ENCODE measurements at places on chromosomes 3 and 15. TPM values are rescaled to one million over a fixed set of nuclear protein-coding genes. Genes with fewer than 3 reads are reported as not detected.

DNA sequence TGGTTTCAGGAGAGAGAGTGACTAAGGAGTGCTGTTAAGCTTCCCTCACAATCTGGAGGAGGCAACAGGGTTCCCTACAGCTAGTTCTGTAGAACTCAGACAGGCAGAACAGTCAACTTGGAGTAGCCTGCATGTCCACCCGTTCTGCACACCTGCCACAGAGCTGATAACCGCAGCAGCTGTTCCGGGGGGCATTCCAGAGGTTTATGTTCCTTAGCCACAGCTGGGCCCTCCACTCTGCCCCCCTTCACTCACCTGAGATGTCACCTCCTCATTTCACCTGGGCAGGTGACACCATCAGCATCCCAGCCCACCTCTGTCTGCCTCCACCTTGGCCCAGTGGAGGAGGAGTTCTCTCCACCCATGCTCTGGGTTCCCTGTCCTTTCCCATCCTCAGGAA, 22.6 kb downstream of the XYLB start:
- DNase-seq: no peak

- no peak for DNase-seq
Measured at GRCh38 chr3:66620296-66620695, 119.5 kb upstream of the LRIG1 start.

GRCh38 chr3:149353581-149354184, 20.2 kb upstream of the TM4SF18 start:
- no peak for DNase-seq

- no peak for DNase-seq
Measured at GRCh38 chr3:128624526-128625138, 26.0 kb downstream of the RPN1 start.

DNA sequence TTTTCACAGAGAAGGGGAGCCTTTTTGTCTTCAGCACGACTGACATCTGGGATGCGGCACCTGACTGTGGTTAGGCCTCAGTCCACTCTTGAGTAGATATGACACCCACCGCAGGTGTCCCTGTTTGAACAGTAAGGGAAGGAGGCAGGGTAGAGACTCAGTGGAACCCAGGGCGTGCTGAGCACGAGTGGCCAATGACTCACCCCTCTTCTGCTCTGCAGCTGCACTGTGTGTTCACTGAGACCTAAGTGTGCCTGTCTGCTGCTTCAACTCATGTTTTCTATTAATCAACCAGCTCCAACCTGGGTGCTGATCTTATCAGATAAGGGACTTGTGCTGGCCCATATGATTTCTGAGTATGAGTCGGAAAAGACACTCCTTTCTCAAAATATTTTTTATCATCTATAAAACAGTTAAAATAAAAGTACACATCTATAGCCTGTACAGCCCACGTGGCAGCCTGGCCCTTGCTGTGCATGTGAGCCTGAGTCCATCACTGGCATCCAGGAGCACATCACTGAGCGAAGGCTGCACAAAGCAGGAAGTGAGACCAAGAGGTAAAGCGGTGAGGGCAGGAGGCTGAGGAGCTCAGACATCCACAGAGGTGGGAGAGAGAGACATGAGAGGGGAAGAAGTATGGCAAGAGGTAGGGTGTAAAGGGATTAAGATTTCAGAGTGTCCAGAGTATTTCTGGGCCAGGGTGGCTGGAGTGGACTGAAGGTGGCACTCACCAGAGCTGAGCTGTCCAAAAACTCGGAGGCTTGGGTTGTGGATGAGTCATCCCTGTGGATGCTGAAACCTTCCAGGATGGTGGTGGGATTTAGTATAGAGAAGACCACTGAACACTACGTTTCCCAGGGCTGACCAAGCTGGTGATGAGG, 49.2 kb downstream of the SLC41A3 start:
- DNase-seq: no peak

GRCh38 chr15:92159906-92160841, 233.5 kb upstream of the ST8SIA2 start:
- DNase-seq: no peak

DNA sequence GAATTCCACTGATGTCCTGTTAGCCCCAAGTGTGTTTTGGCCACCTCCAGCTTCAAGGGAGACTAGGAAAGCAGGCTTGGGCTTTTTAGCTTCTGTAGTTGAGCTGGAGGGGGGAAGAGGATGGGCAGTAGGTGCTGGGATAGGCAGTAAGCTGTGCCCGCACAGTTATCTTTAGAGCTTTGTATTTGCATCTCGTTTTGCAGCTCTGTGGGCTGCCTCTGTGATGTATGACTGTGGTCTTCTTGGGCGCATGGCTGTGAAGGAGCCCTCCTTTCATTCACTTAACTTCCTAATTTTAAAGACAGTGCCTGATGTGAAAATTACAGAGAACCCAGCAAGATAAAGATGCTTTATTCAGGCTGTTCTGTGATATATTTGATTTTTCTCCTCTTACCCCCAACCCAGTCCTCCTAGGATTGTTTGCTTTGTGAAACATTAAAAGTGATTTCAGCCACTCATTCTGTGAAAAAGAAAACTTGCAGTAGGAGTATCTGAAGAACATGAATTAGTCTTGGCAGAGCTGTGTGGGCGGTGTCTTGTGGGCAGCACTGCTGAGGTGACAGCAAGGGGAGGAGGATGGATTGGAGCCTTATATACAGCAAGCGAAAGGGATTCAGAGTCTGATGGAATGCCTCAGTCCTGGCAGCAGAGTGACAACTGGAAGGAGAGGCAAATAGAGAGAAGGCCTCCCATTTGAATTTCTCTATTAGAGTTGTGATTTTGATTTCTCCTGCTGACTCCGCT, 74.3 kb downstream of the LARS2 start:
- DNase-seq: no peak

DNA sequence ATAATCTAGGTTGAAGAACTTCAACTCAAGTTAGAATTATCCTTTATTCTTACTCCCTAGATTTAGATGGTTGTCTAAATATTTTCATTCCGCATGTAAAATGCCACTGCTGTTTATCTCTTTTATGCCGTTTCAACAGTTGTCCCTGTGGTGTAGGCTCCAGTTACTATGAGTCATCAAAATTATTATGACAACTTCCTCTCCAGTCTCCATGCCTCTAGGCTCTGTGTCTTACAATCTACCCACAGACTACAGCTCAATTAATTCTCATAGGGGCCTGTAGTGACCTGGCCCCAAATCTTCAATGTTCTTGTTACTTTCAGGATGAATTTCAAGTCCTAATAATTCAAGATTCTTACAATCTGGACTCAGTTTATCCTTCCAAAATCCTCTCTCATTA, 105.8 kb upstream of the UNC13C start:
- DNase-seq: no peak

GRCh38 chr3:24088782-24089181, 143.7 kb downstream of the NR1D2 start:
- no peak for DNase-seq

DNA sequence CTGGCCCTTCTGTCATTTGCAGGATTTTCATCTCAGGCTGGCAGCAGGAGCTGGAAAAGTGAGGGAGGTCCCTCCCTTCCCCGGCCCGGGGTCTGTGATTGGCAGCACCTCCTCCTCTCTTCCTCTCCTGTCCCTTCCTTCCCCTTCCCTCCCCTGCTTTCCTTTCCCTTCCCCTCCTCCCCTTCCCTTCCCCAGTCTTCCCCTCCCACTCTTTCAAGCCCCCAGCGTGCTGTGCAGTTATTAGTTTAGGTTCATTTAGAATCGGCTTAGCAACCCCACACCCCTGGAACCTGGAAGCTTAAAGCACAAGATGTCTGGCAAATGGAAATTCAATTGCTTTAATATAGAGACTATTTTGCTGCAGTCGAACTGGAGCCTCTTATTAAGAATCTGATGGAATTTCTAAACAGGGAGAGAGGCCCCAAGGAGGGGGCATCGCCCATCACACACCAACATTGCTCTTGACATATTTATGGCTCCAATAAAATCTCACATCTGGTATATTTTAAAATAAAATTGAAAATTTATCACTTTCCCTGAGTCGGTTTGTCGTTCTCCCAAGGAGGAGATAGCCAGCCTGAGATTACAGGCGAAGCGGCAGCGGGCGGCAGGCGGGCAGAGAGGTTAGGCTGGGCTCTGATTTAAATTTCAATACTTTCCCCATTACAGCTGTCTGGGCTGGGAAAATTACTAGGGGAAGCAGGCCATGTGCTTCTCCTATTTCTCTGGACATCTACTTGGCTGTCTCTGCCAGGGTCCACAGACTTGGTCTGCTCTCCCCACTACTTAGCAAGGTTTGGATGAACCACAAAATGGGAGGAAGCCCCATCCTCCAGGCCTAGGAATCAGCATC, 98.9 kb downstream of the LINGO1 start:
- DNase-seq: no peak

- no peak for DNase-seq
Measured at GRCh38 chr3:64121750-64122311, 98.5 kb upstream of the PSMD6 start.

DNA sequence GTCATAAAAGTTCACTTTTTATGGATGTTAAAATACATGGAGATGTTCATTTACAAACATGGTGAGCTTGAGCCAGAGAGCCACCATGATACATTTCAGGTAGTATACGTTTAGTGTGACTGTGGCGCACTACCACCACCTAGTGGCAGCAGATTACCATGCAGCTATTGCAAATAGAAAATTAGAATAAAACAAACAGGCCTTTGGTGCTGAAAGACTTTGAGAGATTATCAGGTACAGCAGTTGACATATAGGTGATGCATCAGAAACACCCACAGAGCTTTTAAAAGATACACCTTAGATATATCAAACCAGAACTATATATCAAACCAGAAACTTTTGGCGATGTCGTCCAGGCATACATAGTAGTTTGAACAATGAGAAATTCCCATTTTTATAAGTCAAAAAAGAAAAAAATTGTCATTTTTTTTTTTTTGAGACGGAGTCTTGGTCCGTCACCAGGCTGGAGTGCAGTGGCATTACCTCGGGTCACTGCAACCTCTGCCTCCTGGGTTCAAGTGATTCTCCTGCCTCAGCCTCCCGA, 42.0 kb upstream of the ICE2 start:
- DNase-seq: peak; percentile 36

- DNase-seq: no peak
Measured at GRCh38 chr3:37973246-37974054, 17.1 kb upstream of the VILL start.

- DNase-seq: no peak
Measured at GRCh38 chr3:53525765-53526703, 31.6 kb downstream of the CACNA1D start.

- DNase-seq: no peak
Measured at GRCh38 chr15:93495799-93496637, 407.0 kb upstream of the RGMA start.

GRCh38 chr15:100807028-100807427, 72.6 kb upstream of the ALDH1A3 start:
- DNase-seq: no peak

GRCh38 chr3:64318001-64318400, 92.7 kb upstream of the PRICKLE2 start:
- DNase-seq: peak; percentile 31

GRCh38 chr3:31220431-31220830, 312.3 kb upstream of the STT3B start:
- DNase-seq: no peak

DNA sequence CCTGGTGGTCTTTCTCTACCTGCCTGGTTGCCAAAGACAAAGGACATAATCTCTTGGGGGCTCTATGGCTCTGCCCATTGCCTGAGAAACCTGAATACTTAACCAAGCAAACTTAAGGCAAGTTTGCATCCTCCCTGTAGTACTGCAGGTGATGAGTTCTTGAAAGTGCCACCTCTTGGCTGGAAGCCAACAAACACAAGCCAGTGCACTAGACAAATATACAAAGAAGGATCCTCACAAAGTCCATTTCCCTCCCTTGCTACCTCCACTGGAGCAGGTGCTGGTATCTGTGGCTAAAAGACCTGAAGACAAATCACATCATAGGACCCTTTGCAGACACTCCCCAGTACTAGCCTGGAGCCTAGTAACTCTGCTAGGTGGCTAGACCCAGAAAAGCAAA, 772.3 kb downstream of the SI start:
- DNase-seq: no peak

DNA sequence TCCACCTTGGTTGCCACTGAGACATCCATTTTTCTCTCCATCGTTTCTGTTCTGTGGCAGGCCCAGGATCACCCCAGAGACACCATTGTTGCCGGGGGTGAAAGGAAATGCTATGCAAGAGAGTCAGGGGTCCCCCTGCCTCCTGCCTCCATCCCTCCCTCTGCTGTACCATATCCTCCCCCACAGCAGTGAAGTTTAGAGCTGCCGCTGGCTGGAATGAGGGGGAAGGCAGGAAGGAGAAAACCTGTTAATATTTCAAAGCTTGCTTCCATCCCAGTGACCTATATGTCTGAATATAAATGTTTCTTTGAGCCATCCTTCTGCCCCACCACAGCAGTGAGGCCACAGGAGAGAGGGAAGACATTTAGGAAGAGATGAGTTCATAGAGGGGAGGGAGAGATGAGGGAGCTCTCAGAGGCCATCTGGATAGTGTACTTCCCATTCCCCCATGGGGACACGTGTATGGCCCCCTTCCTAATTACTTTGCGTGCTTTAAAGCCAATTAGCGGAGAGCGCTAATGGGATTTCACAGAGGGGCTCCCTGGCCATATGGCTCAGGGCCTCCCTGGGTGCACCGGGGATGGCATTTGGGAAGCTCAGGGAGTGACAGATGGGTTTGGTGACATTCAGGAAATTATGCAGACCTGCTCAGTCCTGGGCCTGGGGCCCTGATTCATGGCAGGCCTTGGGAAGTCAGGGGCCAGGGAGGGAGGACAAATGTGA, 40.4 kb upstream of the CHRNB4 start:
- DNase-seq: no peak

DNA sequence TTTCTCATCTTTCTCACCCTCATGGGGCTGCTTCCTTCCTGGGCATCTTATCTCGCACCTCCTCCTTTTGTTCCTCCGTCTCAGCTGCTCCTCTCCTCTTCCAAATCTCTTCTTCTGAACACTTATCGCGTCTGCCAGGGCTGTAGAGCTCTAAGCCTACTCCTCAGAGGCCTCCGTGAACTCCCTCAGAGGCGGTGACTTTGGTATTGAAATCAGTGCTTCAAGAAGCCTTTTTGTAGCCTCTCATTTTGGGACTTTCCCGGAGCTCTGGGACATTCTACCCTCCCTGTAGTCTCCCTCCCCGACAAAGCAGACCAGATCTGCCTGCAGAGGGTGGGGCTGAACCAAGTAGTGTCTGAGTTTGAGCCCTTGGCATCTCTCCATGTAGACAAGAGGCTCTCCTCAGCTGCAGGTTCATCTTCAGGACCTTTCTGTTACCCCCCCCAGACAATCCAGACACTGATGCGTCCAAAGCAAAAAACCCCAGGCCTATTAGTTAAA, 17.5 kb upstream of the CPNE9 start:
- no peak for DNase-seq

DNA sequence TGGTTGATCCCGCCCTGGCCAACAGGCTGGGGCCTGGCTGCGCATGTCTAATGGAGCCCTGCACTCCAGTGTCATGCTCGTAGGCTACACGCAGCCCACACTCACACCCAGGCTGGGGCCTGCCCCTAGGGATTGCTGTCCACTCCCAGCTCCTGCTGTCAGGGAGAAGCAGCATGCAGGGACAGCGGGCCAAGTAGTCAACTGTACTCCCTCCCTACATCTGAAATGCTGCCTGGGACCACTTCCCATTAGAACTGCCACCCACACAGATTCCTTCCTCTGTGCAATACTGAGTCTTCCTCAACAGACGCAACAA, 16.1 kb downstream of the ALS2CL start:
- no peak for DNase-seq

SLC9C1 gene
- not detected for total RNA-seq

ATP13A5 gene
- total RNA-seq: not detected

MINDY4B gene
- not detected for total RNA-seq

CKMT1B gene
- total RNA-seq: 1.6 TPM

WDR93 gene
- 1.8 TPM for total RNA-seq

HCN4 gene
- total RNA-seq: not detected

CYP1A1 gene
- total RNA-seq: 0.33 TPM

SSR3 gene
- 117 TPM for total RNA-seq

MEGF11 gene
- not detected for total RNA-seq

CLEC3B gene
- total RNA-seq: not detected

SPSB4 gene
- not detected for total RNA-seq
